Stimulated activated CD8-positive, alpha-beta memory T cell treated with anti-CD3 and anti-CD28 coated beads, Interleukin-4, amount 100 ng/mL, for 1 hour (primary cell): ENCODE measurements at places on chromosomes 5 and 9.

DNA sequence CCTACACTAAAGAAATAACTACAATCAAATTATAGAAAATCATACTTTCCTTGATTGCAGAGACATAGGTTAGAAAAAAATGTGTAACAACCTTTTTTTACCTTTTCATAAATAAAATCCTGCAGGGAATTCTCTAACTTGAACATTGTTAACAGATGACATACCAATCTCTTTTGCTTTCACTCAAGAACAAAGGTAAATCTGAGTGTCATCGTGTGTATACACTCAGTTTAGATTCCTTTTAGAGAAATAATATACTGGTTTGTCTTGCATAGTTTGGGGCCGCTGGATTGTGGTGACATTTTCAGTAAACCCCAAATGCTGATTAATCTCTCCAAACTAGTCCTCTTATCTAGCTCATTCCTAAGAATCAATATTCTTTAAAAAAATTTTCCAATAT lies 20.8 kb upstream of the MTAP start:
- DNase-seq = no peak

DNA sequence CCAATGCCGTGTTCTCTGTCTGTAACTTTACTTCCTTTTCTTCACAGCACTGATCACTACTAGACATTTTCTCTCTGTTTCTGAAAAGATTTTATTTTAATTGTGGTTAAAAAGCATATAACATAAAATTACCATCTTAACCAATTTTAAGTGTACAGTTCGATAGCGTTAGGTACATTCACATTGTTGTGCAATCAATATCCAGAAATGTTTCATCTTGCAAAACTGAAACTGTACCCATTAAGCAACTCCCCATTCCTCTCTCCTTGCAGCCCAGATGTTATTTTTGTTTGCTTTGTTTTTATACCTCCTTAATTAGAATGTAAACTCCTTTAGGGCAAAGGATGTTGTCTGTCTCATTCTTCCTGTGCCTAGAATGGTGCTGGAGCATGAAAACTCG lies 47.5 kb downstream of the COL27A1 start:
- DNase-seq = no peak

DNA sequence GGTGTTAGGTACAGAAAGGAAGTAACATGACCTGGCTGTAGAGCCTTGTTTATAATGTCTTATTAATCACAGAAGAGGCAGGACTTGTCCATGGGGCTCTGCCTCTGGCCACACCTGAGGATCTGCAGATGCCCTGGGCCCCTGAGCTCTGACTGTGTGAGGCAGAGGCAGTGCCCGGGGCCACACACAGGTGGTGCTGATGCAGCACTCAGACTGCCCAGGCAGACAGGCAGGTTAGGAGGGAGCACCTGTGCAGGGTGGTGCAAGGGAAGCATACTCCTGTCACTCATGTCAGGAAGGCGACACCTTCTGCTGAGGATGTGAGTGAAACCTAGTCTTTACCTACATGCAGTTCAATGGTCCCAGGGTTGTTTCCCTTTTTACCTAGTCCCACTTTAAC lies 88.7 kb downstream of the CFAP90 start:
- no peak for DNase-seq

DNA sequence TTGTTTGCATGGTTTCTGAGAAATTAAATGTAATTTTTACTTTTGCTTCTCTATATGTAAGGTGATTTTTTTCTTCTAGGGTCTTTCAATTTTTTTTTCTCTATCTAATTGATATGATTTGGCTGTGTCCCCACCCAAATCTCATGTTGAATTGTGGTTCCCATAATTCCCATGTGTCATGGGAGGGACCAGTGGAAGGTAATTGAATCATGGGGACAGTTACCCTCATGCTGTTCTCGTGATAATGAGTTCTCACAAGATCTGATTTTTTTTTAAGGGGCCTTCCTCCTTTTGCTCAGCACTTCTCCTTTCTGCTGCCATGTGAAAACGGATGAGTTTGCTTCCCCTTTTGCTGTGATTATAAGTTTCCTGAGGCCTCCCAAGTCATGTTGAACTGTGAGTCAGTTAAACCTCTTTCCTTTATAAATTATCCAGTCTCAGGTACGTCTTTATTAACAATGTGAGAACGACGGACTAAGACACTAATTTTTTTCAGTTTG lies 150.8 kb downstream of the MTRR start:
- DNase-seq = no peak

DNA sequence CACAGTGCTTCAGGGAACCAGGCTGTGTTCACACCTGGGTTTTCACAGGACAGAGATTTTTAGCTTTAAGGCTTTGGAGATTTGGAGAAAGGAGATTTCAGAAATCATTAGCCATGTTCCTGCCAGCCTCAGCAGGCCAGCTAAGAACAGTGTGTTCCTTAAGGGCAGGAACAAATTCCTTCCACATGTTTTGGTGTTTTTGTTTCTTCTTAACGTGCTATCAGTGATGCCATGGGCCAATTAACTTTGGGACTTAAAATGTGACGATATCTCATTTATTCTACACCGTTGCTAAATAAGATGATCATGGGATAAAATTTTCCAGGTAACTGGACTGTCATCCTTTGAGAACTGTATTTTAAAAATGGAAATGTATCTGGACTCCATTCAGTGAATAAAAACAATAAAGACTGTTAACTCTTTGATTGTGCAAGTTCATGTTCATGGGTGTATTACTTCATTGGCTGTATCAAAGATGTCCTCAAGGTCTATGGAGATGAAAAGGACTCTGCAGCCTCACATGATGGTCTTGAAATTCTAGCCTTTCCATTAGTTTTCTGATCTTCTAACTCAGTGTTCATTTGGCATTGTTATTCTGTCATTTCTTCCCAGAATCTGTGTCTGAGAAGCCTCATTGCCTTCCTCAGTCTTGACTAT lies 72.3 kb downstream of the ZNF366 start:
- no peak for DNase-seq
